ENCODE measurements at places on chromosomes 6 and 20.

DNA sequence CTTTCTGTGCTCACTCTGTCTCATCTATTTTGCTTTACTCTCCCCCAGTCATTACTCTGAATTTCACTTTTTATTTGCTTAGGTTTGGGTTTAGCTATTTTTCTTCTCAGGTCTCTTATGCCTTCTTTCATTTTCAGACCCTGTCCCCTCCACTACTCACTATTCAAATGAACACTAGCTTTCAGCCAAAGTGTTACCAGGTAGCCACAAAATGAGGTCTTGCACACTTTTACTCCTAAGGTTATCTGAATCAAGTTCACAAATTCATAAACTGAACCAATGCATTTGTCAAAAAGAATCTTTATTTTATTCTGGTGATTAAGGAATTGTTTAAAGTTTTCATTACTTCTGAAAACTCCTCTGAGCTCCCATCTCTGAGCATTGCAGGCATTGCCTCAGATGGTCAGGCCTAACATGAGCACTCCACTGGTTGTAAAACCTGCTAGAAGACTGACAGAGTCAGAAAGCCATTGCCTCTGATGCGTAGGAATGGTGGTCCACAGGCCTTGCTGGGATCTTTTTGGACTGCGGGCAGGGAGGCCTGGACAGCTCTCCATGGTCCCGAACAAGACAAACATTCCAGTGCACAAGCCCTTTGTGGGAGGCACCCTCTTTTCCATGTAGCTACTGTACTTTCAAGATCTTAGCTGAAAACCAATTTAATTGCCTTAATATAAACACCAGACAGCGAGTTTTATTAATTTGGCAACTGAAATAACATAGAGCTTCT is 48.5 kb downstream of the FYN start:
- DNase-seq: no peak

- no peak for DNase-seq
Measured at GRCh38 chr6:138442663-138443062, 38.6 kb downstream of the HEBP2 start.

DNA sequence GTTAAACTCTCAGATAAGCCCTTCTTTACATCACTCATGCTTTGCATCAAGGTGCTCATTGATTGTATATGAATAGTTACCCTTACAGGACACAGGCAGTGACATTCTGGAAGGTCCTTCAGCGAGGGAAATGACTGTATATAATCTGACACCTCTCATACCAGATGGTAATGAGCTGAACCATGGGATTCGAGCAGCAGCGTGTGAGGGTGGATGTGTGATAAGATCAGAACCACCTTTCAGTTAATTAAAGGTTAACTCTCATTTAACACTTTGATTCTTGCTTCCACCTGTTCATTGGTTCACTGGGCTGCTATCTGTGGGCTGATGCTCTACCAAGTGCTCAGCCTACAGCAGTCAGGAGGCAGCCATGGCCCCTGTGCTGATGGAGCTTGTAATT is 24.2 kb downstream of the NEDD9 start:
- no peak for DNase-seq

DNA sequence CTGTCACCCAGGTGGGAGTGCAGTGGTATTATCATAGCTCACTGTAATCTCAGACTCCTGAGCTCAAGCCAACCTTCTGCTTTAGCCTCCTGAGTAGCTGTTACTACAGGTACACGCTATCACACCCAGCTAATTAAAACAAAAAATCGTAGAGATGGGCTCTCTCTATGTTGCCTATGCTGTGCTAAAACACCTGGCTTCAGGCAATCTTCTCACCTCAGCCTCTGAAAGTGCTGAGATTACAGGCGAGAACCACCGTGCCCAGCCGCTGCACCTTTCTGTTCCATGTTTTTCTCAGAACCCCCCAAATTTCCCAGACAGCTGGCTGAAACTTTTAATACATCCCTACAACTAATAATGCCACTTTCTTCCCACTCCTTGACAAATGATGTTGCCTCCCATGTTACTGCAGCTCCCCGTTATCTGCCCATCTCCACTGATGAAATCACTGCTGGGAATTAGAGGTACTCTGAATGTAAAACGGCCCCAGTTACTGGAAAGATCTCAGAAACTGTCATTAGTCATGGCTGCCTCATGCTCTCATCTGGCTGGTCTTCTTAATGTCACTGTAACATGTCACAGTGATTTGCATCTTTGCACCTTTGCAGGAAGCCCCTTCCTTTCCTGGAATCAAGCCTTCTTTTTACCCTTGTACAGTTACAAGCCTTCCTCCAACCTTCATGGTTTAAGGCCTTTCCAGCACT is 697.5 kb downstream of the PRKN start:
- no peak for DNase-seq

DNA sequence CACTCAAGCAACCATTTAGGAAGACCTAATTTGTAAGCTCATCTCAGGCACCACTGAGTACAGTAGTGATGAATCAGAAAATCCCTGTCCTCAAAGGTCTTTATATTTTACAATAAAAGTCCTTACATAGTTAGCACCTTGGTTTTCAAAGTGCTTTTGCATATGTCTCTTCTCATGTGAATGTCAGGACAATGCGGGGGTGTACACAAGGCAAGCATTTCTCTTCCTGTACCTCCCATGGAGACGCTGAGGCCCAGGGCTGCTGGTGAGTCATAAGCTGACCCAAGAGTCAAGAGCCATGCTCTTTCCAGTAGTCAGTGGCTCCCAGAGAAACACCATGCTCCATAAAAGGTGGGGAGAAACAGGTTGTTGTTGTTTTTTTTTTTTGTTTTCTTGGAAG is 174.0 kb downstream of the GJA10 start:
- DNase-seq: peak; percentile 43
